Transverse colon (tissue), 4 donors: ENCODE measurements at places on chromosomes 2 and 18. TPM values are rescaled to one million over a fixed set of nuclear protein-coding genes. Genes with fewer than 3 reads are reported as not detected.
A peak's percentile ranks its signal among the peaks of the same experiment; 100 is the strongest.

DNA sequence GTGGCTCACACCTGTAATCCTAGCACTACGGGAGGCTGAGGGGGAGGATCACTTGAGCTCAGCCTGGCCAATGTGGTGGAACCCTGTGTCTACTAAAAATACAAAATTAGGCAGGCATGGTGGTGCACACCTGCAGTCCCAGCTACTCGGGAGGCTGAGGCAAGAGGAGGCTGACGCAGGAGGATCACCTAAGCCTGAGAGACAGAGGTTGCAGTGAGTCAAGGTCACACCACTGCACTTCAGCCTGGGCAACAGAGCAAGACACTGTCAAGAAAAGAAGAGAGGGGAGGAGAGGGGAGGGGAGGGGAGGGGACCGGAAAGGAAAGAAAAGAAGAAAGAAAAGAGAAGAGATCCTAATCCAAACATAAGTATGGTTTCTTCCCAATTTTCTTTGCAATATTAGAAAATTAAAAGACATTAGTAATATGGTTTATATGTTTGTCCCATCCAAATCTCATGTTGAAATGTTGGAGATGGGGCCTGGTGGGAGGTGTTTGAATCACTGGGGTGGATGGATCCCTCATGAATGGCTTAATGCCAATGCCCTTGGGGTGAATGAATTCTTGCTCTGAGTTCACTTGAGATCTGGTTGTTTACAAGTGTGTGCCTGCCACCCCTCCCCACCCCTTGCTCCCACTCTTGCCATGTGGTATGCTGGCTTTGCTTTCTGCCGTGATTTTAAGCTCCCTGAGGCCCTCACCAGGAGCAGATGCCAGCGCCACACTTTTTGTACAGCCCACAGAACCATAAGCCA lies 50.7 kb downstream of the TRIP12 start:
- no peaks in the 10 kb centered on the region for H3K36me3 ChIP-seq
- H3K4me1 ChIP-seq, result no peaks in the 10 kb centered on the region
- no peak overlapping the region for H3K27ac ChIP-seq
- no peaks in the 10 kb centered on the region for H3K27me3 ChIP-seq
- DNase-seq, result no peak

DNA sequence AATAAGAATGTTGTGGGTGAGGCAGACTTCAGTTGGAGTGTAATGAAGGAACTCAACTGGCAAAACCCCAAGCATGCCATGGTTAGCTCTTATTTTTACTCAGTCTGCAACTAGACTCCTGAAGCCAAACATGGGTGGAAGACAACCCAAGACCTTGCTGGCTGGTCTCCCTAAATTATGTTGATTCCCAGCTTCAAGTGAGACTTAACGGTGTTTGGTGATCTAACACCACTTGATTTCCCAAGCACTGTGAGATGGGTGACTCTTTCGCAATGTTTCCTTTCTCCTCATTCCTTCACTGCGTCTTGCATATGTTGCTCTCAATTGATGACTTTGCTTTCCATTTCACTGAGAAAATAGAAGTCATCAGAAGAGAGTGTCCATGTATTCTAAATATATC lies 693.1 kb downstream of the DCC start:
- no peaks in the 10 kb centered on the region for H3K27me3 ChIP-seq
- no peaks in the 10 kb centered on the region for H3K36me3 ChIP-seq
- H3K4me3 ChIP-seq, result no peak overlapping the region
- no peak for DNase-seq

GRCh38 chr2:138334323-138334722 lies 167.2 kb upstream of the SPOPL start:
- H3K36me3 ChIP-seq, result no peaks in the 10 kb centered on the region
- no peak overlapping the region for H3K4me3 ChIP-seq
- no peaks in the 10 kb centered on the region for H3K4me1 ChIP-seq
- no peak overlapping the region for H3K27ac ChIP-seq
- no peaks in the 10 kb centered on the region for H3K27me3 ChIP-seq

DNA sequence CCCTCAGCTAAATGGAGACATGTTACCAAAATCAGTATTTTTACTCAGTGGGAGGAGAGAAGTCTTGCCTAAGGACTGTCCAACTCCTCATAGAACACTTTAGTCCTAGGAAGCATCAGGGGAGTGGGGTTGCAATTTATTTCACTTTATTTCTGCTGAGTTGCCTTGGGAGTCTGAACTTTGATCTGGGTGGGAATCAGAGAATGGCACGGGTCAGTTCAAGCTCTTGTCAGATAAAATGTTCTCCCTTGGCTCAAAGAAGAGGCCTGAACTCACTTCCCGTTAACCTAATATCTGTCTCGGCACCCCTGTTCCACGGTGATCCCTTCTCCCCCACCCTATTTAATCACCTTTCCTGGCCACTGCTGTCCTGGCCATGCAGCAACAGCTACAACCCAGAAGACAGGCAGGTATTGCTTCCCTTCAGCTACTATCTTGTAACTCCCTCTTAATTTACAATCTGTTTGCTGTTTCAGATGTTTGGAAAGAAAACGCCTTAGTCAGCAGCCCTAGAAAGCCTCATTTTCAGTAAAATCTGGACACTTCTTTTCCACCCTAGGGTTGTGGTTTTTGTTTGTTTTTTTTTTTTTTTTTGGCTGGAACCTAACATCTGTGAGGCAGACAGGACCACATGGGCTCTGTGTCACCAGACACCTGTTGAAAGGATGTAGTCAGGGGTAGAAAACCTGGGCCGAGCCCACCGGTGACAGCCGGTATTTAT lies 52.5 kb downstream of the SERTAD2 start:
- peak overlapping the region; percentile 66 for H3K27ac ChIP-seq
- no peak overlapping the region for H3K4me3 ChIP-seq
- peaks cover 17% of the 10 kb centered on the region for H3K4me1 ChIP-seq

- no peaks in the 10 kb centered on the region for H3K36me3 ChIP-seq
- H3K4me1 ChIP-seq, result peaks cover 26% of the 10 kb centered on the region
- H3K27me3 ChIP-seq, result no peaks in the 10 kb centered on the region
- no peak overlapping the region for H3K27ac ChIP-seq
- H3K4me3 ChIP-seq, result no peak overlapping the region
Measured at GRCh38 chr18:23584019-23584983, 2.0 kb downstream of the NPC1 start.

DNA sequence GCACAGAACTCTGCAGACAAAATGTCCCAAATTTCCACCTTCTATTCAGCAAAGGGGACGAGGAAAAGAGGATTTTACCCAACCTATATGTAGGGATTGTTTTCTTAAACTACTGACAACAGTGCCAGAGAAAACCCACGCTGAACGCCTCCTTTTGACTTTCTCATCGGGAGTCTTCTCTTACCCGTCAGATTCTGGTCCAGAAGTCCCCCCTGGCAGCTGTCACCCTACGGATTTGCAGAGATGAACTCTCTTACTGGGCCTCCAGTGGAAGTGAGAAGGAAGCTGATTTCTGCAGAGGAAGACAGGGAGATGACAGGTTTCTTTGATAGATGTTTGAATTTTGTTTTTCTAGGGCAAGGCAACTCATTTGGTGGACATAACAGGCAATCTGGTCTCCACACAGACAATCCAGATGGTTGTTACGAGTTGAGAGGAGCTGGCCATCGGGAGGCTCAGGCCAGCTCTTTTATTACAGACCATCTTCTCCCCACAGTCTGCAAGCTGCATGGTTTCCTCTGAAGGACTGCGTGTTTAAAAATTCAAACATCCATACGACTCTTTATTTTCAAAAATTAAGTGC lies 804.3 kb downstream of the RNF144A start:
- no peaks in the 10 kb centered on the region for H3K27me3 ChIP-seq
- no peak for DNase-seq
- H3K27ac ChIP-seq, result no peak overlapping the region
- H3K4me1 ChIP-seq, result no peaks in the 10 kb centered on the region
- H3K36me3 ChIP-seq, result no peaks in the 10 kb centered on the region

- DNase-seq, result no peak
- H3K27ac ChIP-seq, result no peak overlapping the region
- peaks cover 5% of the 10 kb centered on the region for H3K36me3 ChIP-seq
- H3K4me3 ChIP-seq, result no peak overlapping the region
Measured at GRCh38 chr2:64391940-64392339, 62.0 kb upstream of the LGALSL start.

DNA sequence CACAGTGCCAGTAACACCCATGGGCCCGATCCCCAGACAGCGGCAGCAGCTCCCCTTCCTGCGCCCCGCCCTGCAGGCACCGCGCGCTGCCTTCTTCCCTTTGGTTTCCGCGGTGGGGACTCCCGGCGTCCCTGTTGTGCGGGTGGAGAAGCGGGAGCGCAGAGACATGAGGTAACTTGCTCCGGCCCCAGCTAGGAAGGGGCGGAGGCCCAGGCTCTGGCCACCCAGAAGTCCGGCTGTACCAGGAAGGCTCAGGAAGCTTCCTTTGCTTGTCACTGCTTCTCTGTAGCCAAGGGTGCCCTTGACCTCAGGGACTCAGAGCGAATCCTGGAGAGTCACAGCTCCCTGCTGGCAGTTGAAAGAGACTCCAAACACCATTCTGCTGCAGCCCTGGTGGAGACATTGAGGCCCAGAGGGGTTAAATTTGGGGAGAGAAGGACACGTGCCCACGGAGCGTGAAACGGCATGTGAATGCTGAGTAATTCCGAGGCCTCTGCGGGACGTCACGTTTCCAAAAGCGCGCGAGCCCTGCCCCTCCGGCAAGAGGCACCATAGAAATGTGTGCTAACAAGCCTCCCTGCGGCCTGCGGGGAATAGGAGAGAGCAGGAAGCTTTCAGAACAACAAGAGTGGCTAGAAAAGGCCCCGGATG lies 6.7 kb upstream of the ADCY3 start:
- DNase-seq, result peak; percentile 32
- peaks cover 10% of the 10 kb centered on the region for H3K4me1 ChIP-seq
- no peak overlapping the region for H3K4me3 ChIP-seq
- H3K27me3 ChIP-seq, result no peaks in the 10 kb centered on the region

DNA sequence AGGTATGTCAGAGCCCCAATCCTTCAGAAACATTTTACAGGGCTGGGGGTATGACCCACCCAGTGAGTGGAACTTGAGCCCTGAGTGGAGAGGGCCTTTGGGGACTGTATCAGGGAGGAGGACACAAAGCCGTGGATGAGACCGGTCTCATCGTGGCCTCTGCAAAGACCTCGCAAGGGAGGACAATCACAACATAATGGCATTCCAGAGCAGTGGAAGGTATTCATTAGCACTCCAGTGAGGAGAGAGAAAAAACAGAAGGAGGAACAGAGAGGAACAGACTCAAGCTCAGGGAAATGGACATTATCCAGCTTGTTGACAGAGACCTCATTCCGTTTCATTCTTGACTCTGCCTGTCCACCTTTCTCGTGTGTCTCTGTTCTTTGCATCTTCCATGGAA lies 38.8 kb upstream of the CTAGE1 start:
- H3K4me1 ChIP-seq, result peaks cover 10% of the 10 kb centered on the region
- H3K27ac ChIP-seq, result no peak overlapping the region
- H3K27me3 ChIP-seq, result no peaks in the 10 kb centered on the region
- no peaks in the 10 kb centered on the region for H3K36me3 ChIP-seq
- H3K4me3 ChIP-seq, result no peak overlapping the region

DNA sequence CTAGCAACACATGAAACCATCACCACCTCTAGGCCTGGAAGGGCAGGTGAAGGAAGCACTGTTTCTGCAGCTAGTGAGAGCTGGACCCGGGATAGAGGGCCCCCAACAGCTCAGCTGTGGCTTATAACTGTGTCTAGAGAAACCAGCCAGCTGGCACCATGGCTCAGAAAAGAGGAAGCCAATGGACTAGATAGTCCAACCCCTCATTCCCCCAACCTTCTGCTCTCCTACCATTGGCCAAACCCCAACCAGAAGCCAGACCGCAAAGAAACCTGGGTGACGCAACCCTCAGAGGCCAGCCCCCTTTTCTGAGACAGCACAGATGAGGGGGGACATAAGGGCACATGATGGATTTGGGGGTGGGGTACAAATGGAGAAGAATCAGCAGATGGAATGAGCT lies 24.3 kb downstream of the SMYD1 start:
- H3K36me3 ChIP-seq, result no peaks in the 10 kb centered on the region
- H3K4me1 ChIP-seq, result no peaks in the 10 kb centered on the region
- H3K27me3 ChIP-seq, result no peaks in the 10 kb centered on the region
- H3K27ac ChIP-seq, result no peak overlapping the region

- no peaks in the 10 kb centered on the region for H3K27me3 ChIP-seq
- peak overlapping the region; percentile 36 for H3K27ac ChIP-seq
- no peaks in the 10 kb centered on the region for H3K36me3 ChIP-seq
- peaks cover 28% of the 10 kb centered on the region for H3K4me1 ChIP-seq
Measured at GRCh38 chr2:177604271-177605065, 211.9 kb downstream of the AGPS start.

GRCh38 chr2:86048888-86049287 lies 56.8 kb downstream of the POLR1A start:
- no peak overlapping the region for H3K27ac ChIP-seq
- H3K4me1 ChIP-seq, result no peaks in the 10 kb centered on the region
- no peaks in the 10 kb centered on the region for H3K27me3 ChIP-seq
- peaks cover 61% of the 10 kb centered on the region for H3K36me3 ChIP-seq

DNA sequence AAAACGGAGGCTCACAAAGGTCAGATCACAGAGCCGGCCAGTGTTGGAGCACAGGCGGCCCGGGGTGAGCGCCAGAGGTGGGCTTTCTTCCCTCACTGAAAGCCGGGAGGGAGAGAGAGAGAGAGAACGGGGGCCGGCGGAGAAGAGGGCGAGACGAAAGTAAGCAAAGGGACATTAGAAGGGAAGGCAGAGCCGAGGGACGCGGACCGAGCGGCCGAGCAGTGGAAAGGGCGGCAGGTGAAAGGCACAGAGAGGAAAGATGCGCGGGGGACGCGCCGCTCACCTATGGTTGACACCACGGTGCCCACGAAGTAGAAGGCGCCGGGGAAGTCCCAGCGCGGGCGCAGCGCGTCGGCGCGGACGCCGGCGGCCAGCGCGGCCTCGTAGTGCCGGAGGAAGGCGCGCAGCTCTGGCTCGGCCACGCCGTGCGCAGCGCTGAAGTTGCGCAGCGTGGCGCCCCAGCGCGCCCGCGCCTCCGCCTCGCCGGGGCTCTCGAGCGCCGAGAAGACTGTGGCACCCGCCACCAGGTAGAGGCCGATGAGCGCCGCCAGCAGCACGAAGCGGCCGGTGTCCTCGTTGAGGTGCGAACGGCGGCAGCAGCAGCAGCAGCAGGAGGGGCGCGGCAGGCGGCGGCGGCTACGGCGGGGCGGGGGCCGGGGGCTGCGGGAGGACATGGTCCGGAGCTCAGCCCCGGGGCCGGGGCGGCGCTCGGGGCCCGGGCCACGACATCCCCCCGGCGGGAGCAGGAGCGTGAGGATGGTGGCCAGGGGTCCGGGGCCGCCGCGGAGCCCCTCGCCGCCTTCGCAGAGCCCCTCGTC lies 166.9 kb downstream of the MSH2 start:
- H3K36me3 ChIP-seq, result no peaks in the 10 kb centered on the region
- no peak overlapping the region for H3K27ac ChIP-seq
- H3K4me3 ChIP-seq, result peak overlapping the region; percentile 27
- peaks cover 80% of the 10 kb centered on the region for H3K27me3 ChIP-seq
- no peak for DNase-seq

- H3K4me1 ChIP-seq, result no peaks in the 10 kb centered on the region
- H3K27ac ChIP-seq, result no peak overlapping the region
- H3K36me3 ChIP-seq, result no peaks in the 10 kb centered on the region
- DNase-seq, result no peak
- no peaks in the 10 kb centered on the region for H3K27me3 ChIP-seq
Measured at GRCh38 chr2:9076210-9076609, 72.7 kb upstream of the MBOAT2 start.

- no peaks in the 10 kb centered on the region for H3K36me3 ChIP-seq
- peak overlapping the region; percentile 92 for H3K27ac ChIP-seq
- H3K4me1 ChIP-seq, result peaks cover 34% of the 10 kb centered on the region
- no peak for DNase-seq
- H3K4me3 ChIP-seq, result no peak overlapping the region
Measured at GRCh38 chr2:238289574-238289973, 1.2 kb upstream of the PER2 start.

The DNAJC27 gene
- total RNA-seq, result 7.6 TPM

The TCF7L1 gene
- 1.4 TPM for total RNA-seq

The PIAS2 gene
- 22.8 TPM for total RNA-seq

The CFC1 gene
- total RNA-seq, result 1.1 TPM

The G6PC2 gene
- total RNA-seq, result not detected
